Activated CD8-positive, alpha-beta memory T cell treated with anti-CD3 and anti-CD28 coated beads for 4 hours (primary cell): ENCODE measurements at places on chromosomes 13 and 19.

DNA sequence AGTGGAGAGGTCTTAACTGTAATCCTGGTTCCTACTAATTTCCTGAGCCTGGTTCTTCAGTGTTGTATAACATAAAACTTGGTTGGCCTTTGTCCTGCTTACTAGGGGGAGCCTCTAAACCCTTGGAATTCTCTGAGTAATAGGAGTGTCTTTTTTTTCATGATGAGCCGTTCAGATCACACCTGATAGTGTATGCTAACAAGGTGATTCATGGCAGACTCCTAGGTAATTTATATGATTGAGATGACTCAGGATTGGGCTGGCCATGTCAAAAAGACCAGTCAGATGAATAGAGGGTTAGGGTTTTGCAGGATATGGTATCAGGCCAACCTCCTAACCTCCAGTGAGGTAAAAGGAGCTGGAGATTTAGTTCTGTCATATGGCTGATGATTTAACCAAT, 135.8 kb upstream of the KLF12 start:
- DNase-seq, result no peak

DNA sequence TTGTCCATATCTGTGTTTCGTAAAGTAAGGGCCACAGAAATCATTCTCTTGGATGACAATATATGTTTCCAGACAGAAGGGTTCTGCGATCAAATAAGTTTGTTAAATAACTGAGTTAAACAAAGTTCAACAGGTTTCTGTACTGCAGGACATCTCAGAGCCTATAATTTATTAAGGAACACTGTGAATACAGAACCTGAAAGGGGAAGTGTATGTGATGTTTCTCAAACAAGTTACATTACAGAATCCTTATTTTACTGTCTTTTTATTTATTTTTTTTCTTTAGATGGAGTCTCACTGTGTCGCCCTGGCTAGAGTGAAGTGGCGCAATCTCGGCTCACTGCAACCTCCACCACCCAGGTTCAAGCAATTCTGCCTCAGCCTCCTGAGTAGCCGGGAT, 55.4 kb upstream of the GTF2F2 start:
- DNase-seq, result no peak

- DNase-seq, result no peak
Measured at GRCh38 chr13:111992911-111993310, 74.0 kb upstream of the SOX1 start.

DNA sequence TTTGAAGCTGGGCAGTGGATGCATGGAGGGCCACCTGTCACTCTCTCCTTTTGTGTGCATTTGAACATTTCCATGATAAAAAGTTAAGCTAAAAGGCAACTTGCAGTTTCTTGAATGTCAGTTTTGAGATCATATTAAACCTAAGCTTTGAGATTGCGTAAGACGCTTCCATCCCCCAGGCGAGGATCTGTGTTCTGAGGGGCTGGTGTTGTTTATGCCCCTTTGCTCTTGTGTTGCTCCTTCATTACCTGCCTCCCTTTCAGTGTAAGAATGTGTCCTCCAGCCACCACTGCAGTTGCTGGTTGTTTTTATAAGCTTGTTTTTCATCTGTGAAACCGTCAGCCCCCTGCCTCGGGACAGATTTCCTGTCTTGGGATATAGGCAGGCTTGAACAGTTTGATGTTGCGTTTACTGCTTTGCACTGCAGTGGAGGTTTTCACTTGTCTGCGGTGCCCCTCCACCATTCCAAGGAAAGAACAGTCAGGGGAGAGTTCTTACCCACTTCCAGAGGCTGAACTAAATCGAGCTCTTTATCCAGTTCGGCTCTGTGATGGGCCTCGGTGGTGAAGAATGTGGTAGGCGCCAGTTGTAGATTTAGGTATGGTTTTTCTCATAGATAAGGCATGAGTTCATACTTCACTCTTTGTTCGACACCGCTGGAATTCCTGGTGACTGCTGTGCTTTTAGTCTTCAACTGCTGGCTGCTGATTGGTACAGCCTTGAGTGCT, 96.8 kb downstream of the ARHGEF7 start:
- DNase-seq, result no peak

GRCh38 chr19:33401683-33402420, 28.3 kb downstream of the CEBPG start:
- DNase-seq, result no peak

DNA sequence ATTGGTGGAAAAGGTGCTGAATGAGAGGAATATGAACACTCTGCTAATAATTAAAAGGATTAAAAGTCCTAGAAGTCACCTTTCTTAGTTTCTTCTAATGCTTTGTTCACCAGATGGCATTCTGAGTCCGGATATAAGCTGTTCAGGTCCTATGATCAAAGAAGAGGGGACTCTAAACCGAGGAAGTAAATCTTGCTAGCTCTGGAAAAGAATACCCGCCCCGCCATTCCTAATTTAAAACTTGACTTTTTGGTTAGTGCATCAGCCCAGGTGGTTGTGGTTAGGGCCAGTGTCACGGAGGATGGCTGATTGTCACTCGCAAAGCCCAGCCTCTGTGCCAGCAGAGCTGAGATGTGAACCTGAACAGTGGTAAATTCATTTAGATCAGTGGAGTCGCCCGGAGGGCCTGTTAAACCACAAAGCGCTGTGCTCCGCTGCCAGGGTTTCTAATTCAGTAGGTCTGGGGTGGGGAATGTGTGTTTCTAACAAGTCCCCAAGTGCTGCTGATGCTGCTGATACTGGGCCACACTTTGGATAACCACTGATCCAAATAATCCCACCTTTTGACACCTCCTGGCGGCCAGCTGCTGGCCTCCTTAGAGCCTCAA, 425.4 kb downstream of the DCT start:
- DNase-seq, result no peak

GRCh38 chr19:31838163-31838815, 489.1 kb upstream of the TSHZ3 start:
- no peak for DNase-seq

GRCh38 chr19:51030631-51031030, 4.2 kb downstream of the KLK12 start:
- DNase-seq, result no peak

GRCh38 chr19:46607448-46607841, 6.3 kb downstream of the CALM3 start:
- DNase-seq, result no peak

DNA sequence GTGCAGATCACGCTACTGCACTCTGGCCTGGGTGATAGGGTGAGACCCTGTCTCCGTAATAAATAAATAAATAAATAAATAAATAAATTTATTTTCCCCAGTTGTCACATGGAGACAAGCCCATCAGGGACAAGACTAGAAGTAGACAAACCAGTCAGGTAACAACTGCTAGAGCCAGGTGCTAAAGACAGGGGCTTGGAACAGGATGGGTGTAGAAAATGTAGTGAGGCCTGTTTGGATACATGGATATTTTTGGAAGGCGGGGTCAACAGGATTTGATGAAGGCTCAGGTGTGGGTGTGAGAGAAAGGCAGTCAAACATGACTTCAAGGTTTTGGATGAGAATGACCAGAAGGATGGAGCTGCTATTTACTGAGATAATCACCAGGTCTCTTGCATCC, 27.7 kb upstream of the TPM4 start:
- no peak for DNase-seq

DNA sequence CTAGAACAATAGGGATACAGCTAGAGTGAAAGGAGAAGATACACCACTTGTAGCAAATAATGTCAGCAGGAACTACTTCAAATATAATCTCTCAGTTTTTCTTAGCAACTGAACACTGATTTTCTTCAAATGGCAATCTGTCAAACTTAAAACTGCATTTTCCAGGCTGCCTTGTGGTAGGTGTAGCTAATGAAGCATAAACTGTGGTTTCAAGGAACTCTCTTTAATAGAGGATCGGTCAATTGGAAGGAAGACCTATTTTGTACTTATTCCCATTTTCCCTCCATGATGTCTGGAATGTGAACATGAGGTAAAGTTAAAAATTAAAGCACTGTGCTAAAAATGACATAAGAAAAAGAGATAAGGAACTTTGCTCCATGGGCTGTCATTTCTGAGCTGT, 1261.9 kb downstream of the PCDH17 start:
- DNase-seq, result no peak

GRCh38 chr13:81738364-81738763, 1397.4 kb upstream of the SPRY2 start:
- no peak for DNase-seq

GRCh38 chr13:92074658-92075057, 676.2 kb downstream of the GPC5 start:
- no peak for DNase-seq

DNA sequence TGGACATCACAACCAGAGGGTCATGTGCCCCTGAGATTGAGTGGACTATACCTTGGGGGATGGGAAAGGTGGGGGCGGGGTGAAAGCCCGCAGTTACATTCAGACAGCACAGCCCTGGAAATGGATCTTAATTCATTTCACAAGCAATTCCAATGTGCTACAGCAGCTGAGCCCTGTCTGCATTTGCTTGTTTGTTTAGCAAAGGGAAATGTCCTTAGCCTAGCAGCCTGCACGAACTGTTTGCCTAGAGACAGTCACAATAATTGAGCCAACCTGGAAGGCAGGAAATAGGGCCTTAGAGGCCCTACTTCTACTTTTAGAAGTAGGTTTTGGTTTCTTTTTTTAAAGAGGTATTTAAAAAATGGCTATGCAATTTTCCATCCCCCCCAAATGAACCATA, 177.3 kb upstream of the KL start:
- no peak for DNase-seq

GRCh38 chr13:110910013-110910890, 4.6 kb downstream of the ANKRD10 start:
- no peak for DNase-seq

- no peak for DNase-seq
Measured at GRCh38 chr19:49114630-49115363, 627 bp downstream of the LIN7B start.

- no peak for DNase-seq
Measured at GRCh38 chr19:3463714-3464586, 16.4 kb downstream of the SMIM24 start.
